Substantia nigra (tissue), 51 donors: ENCODE measurements at places on chromosomes 2 and 18.

GRCh38 chr2:28778392-28778791, 26.8 kb downstream of the PPP1CB start:
- no peak for DNase-seq

- DNase-seq: no peak
Observed at GRCh38 chr2:42007551-42007950, 40.3 kb upstream of the PKDCC start.

GRCh38 chr2:109318150-109318948, 189.3 kb downstream of the SH3RF3 start:
- DNase-seq: no peak

GRCh38 chr2:49288113-49288705, 133.9 kb upstream of the FSHR start:
- no peak for DNase-seq

- no peak for DNase-seq
Observed at GRCh38 chr2:54106631-54107454, 8.6 kb upstream of the ACYP2 start.

- no peak for DNase-seq
Observed at GRCh38 chr2:194567661-194568017, 1089.4 kb upstream of the SLC39A10 start.

GRCh38 chr2:139260052-139260430, 479.9 kb upstream of the NXPH2 start:
- no peak for DNase-seq

GRCh38 chr18:991441-991840, 86.8 kb downstream of the ADCYAP1 start:
- DNase-seq: no peak

- DNase-seq: no peak
Observed at GRCh38 chr2:20165677-20166509, 59.0 kb downstream of the SDC1 start.

DNA sequence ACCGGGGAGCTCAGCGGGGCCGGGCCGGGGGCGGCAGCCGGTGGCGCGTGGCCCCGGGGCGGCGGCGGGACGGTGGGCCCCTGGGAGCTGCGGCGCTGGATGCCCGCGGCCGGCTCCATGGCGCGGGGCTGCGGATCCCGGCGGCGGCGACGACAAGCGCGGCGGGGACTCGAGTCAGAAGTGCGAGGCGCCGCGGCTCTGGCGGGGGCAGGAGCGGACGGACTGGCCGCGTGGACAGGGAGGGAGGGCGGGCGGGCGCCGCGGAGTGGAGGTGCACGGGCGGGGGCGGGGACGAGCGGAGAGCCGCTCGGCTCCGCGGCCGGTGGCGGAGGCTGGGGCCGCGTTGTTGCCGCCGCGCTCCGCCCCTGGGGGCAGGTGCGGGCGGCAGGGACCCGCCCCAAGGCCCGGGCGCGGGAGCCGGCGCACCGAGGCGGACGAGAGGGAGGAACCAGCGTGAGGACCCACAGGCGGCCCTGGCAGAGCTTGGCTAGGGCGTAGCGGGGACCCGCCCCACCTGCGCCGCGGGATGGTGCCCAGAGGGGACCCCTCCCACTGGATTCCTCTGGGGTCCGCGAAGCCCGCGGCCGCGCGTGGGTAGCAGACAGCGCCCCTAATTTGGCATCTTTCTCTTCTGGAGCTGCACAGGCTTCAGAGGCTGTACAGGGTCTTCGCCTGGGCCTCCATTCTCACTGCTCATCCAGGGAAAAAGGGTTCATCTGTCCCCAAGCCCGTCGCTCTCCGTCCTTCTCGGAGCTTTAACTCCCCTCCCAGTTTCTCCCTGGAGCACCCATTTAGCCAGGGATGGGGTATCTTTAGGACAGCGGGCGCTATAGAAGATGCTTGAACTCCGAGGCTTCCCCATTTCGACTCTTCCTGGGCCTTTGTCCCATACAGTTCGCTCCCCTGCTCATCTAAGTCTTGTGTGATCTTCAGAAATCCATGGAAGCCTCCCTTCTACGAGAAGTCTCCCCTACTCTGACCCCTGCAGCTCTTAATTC, at the start of gene TMEM163:
TSS of gene TMEM163 (minus strand) at position 184 of the 998 bp plus-strand sequence.
- DNase-seq: no peak

DNA sequence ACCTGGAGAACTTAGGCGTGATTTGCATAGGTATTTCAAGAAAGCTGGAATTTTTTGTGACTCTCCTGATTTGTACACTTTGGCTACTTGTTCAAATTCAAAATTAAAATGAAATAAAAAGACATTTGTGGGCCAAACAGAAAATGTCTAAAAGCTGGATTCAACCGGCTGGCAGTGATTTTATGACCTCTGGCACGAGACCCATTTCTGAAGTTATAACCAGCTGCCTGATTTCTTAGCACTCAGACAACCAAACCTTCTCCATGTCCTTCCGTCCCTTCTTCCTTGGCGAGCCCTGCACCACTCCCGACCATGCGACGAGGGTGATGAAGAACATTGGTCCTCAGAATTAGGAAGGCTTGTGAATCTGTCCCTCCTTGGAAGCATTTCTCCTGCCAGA, 19.7 kb downstream of the PKDCC start:
- DNase-seq: no peak

GRCh38 chr2:123364243-123364896, 660.7 kb upstream of the CNTNAP5 start:
- DNase-seq: no peak

DNA sequence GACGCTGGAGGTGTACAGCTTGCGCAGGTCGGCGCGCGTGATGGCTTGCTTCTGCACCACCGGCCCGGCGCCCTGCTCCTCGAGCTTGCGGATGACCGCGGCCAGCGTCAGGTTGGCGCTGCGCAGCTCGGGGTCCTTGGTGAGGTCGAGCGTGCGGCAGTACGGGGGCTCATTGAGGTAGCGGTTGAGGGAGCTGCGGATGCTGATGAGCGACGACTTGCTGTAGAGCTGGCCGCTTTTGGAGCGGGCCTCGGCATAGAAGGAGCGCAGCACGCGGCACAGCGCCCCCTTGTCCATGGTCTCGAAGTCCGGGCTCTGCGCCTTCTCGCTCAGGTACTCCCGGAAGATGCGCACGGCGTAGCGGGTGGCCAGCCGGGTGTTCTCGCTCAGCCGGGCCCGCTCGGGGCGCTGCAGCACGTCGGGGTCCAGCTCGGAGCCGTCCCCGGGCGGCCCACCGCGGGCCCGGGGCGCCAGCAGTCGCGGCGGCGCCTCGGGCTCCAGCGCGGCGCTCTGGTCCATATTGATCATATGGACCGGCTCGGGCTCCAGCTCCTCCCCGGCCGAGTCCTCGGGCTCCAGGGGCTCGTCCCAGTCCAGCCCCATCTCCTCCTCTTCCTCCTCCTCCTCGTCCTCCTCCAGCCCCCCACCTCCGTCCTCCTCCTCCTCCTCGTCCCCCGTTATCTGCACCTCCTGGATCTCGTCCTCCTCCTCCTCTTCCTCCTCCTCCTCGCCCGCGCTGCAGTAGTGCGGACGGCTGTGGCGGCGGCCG, 523 bp downstream of the KCTD1 start:
- DNase-seq: peak; percentile 39

GRCh38 chr2:9346885-9347284, 76.4 kb downstream of the ITGB1BP1 start:
- DNase-seq: no peak

GRCh38 chr2:60958361-60958760, 59.2 kb upstream of the PEX13 start:
- no peak for DNase-seq

- no peak for DNase-seq
Observed at GRCh38 chr18:28126768-28127167, 50.2 kb downstream of the CDH2 start.

- no peak for DNase-seq
Observed at GRCh38 chr18:61400716-61401115, 67.5 kb downstream of the CDH20 start.

DNA sequence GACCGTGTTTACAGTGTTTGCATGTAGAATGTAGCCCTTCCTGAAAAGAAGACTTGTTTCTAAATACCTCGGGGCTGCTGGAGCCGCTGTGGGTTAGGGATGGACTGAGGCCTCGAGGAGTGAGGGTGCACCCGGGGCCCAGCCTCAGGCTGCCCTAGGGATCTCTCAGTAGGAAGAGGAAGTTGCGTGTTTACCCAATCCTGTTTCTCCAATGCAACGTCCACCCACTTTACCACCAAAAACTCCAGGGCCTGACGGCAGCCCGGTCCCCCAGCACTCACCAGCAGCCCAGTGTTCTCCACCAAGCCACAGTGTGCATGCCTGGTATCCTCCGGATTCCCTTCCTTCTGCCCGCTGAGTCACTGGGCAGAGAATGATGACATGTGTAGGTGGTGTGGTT, 255.8 kb downstream of the GLI2 start:
- DNase-seq: no peak

DNA sequence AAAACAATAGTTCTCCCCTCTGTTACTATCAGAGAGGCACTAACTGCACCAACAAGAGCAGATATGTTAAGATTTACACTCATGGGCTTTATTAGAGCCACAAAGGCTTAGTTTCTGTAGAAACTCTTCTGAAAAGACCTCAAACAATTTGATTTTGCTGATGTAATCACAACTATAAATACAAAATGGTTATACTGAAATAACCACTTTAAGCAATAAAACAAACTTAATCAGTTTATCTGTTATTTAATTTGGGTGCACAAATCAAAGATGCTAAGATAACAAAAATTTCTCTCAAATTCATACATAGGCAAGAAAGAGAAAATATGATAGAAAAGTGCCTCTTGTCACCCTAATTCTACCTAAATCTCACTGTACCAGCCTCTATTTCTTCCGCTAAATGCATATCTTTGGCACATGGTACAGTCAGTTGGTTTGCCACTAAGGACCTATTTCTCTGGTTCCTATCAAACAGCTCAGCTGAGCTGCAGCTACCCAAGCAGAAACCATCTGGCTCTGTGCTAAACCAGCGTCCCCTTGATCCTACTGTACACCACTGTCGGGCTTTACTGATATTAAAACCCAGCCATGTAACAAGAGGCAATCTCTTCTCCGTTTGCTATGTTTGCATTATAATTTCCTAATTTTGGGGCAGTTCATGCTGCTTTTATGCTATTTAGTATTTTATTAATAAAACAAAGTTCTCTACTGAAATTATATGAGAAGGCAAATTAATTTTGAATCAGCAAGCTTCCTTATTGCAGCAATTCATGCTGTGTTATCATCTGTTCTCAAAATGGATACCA, 60.1 kb downstream of the CWC22 start:
- DNase-seq: no peak

GRCh38 chr2:138823666-138824065, 43.5 kb upstream of the NXPH2 start:
- no peak for DNase-seq

DNA sequence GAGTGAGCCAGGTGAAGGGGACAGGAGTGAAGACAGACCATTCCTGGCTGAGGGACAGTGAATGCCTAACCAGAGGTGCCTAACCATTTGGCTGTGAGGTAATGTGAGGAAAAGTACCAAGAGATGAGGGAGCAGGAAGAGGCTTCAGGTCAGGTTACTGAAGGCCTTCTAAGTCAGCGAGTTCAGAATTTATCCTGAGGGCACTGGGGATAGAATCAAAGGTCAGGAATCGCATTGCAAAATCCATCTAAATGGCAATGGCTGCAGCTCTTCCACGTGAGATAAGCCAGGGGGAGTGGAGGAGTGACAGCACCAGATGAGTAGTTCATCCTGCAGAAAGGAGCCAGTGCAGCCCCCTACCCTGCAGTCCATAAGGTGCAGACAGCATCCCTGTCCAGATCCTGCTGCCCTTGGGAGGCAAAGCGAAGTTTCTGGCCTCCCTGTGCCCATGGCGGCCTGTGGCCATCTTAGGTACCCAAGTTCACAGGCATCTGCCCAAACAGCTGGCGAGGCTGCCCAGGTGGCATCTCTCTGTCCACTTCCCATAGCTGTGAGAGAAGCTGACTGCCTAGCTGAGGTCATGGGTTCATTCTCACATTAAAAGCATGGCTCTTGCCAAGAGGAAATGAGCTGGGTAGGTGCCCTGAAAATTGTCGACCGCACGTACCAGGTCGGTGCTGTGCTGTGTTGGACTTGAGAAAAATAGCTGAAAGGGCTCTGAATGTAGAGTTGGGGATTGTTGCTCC, 49.5 kb downstream of the CYP27C1 start:
- no peak for DNase-seq

GRCh38 chr2:50711714-50712113, 320.2 kb downstream of the NRXN1 start:
- DNase-seq: no peak

DNA sequence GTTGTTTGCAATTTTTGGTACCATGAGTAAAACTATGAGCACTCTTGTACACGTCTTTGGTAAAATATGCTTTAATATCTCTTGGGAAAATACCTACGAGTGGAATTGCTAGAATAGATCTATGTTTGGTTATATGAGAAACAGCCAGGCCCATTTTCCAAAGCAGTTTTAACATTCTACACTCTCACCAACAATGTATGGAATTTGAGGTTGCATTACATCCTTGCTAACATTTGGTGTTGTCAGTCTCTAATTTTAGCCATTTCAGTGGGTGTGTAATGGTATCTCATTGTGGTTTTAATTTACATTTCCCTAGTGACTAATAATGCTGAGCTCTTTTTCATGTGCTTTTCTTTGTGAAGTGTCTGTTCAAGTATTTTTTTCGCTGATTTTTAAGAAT, 118.9 kb upstream of the TCF4 start:
- no peak for DNase-seq

DNA sequence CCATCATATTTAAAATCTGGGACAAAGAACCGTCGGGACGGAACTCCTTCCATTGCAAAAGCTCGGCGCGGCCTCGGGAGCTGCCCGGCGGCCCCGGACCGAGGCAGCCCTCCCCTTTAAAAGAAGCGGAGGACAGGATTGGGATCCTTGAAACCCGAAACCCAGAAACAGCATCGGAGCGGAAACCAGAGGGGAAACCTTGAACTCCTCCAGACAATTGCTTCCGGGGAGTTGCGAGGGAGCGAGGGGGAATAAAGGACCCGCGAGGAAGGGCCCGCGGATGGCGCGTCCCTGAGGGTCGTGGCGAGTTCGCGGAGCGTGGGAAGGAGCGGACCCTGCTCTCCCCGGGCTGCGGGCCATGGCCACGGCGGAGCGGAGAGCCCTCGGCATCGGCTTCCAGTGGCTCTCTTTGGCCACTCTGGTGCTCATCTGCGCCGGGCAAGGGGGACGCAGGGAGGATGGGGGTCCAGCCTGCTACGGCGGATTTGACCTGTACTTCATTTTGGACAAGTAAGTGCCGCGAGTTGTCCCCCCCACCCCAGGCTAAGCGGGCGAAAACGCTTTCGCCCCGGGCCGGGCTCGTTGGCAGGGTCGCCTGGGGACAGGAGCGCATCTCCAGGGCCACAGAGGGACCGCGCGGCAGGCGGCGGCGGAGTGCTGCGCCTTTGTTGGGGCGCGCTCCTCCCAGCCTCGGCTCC, at the start of gene ANTXR1:
TSS of gene ANTXR1 (plus strand) at position 38 of the 698 bp plus-strand sequence. CDS start at position 359, 321 bp downstream.
- DNase-seq: no peak

DNA sequence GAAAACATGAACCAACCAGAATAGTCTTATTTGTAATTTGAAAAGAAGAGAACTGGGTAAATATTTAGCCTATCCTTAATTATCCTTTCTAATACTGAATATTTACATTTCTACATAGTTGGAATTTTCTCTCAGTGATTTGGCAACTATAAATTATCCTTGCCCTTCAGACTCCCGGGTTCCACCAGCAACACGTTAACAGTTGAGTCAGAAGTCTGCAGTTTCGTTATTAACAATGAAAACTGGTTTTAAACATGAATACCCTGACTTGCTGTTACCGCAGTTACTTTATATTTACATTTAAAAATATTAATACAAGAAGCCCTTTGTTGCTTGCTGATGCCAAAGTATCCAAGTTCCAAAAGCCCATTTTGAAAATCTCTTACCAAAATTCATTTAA, 673.0 kb downstream of the ARHGAP15 start:
- no peak for DNase-seq
